ENCODE measurements at places on chromosomes 3 and 15. TPM values are rescaled to one million over a fixed set of nuclear protein-coding genes. Genes with fewer than 3 reads are reported as not detected.

ADAMTS9 gene
- total RNA-seq: 10.1 TPM

DNA sequence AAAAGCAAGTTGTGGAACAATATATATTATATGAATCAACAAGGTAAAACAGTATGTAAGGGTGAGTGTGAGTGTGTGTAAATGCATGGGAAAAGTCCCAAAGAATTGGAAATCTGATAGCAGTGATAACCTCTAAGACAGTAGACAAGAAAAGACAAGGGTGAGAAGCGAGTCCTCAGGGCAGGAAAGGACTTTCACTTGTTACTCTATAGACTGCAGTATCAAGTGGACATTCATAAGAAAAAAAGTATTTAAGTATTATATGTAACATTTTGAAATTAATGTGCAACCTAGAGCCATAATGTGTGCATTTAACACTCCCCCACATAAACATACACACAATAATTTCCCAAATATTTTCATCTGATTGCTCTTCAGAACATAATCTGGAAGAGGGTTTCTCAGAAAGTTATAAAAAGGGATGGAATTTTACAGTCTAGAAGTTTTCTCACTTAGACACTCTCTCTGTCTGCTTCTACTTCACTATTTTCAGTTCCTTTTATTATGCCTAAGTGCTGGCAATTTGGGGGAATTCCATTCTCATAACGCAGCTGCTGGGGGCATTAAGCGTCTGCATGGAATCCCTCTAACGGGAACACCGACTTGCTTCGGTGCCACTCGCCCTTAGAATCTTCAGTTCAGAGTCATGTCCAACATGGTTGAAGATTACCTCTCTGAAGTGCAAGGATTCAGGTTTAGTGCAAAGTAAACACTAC is 50.0 kb upstream of the CDIN1 start:
- no peak for DNase-seq

DNA sequence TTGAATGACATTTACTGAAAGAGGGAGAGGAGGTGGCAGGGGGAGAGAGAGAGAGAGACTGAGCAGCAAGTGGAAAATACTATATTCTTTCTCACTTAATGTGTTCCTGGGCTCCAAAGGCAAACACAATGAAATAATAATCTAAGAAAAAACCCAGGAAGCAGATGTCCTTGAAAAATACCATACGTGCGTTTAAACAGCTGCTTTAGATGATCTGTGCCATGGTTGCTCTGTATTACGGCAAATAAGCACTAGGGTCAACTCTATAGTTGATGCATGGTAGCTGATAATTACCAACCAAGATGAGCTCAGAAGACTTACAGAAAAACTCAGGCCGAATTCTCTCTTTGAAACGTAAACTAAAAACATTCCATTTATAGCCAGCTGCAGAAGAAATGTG is 410.3 kb upstream of the TBL1XR1 start:
- no peak for DNase-seq

- no peak for DNase-seq
Measured at GRCh38 chr3:146679995-146680394, 74.8 kb upstream of the PLSCR5 start.

- no peak for DNase-seq
Measured at GRCh38 chr15:28915041-28915810, 29.5 kb downstream of the APBA2 start.
